ENCODE measurements at places on chromosomes 3 and 15.

DNA sequence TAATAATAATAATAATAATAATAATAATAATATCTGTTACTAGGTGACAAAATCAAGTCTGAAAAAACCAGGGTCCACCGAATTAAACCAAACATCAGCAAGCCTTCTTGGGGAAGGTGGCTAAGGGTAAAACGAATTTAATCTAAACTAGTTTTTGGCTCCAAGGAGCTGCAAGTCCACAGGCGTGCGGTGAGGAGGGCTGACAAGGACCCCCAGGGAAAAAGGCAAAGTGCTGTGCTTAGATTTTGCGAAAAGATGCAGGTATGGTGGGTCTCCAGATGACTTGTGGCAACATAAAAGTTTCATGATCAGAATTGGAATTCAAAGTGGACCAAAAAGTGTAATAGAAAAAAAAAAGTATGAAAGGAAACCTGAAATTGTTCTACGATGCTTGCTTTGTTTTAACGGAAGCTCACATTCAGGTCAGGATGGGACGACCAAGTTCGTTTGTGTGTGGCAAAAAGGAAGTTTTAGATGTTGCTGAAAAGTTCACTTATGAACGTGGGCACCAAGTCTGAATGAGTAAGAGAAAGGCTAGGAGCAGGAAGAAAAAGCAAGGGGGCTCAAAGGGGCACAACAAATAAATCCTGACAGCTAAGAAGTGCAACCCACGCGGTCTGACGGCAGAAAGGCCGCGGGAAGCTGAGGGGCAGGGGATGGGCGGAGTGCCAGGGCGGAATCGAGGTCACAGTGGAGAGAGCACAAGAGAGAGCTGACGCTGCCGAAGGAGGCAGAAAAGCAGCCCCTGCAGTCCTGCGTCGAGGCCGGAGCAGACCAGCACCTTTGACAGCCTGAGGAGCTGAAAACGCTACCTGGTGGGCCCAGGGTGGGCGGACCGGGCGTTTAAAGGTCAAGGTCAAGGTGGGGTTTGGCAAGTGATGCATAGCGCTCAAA, 1.1 kb downstream of the WDR82 start:
- DNase-seq, result peak; percentile 64

DNA sequence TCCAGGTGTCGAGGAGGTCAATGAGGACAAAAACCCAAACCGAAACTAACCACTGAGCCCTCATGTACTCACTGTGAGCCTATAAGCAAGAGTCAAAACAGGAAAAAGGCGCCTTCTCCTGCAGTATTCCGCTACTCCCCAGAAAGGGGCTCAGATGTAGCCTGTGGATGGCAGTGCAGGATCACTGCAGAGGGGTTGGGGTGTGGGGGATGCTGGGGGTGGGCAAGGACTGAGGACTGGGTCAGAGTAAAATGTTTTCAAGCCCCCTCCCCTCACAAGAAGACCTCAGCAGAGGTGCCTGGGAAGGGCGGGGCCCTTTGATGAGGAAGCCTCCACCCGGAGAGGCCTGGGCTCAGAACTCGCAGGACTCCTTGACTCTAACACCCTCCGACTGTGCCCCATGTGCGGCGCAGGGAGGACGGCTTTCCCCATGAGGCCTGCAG, 170.1 kb downstream of the OSBPL10 start:
- no peak for DNase-seq

- no peak for DNase-seq
Observed at GRCh38 chr3:138544546-138544945, 49.5 kb downstream of the CEP70 start.

DNA sequence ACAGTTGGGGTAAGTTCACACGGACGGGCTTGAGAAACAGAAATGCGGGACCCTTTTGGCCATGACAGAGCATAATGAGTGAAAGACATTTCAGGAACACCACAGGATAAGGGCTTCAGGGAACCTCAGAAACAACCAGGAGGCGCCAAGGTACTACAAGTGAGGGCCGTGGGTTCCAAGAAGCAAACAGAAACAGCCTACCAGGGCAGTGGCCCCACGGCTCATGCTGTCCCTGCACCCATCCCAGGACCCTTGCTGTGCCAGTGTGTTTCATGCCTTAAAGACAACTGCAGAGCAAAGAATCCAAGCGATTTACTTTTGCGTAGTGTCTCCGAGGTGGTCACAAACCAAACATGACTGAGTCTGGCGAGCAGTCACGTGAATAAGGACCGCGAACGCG, 54.0 kb downstream of the RUBCN start:
- DNase-seq, result no peak

DNA sequence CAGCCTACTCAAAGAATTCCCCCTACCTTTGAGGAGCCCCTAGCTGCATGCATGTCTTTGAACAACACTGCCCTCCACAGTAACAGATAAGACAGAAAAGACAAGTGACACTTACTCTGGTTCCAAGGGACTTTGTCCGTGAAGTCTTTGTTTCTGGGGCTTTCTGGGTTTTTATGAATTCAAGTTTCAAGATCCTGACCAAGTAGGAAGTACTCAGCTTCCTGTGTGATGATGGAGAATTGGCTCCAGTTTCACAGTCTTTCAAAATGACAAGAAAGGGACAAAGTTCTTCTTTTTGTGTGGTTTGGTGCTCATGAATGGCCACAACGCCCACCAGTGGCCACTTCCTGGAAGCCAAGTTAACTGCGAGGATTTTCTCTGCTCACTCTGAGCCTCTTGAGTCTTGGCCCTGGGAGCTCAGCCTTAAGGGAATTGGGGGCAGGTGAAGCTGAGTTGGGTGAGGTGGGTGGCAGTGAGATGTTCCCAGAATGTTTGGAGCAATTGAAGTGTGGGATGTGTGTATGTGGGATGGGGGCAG, at the start of gene CCR1:
Gene CCR1, minus strand, starts transcription at position 147 of the 538 bp plus-strand sequence. CDS start 4,000 bp downstream, outside the sequence.
- DNase-seq, result no peak

GRCh38 chr3:127723011-127723567, 50.3 kb downstream of the ABTB1 start:
- DNase-seq, result no peak

- DNase-seq, result peak; percentile 52
Observed at GRCh38 chr3:43296565-43296964, 10.2 kb downstream of the SNRK start.

DNA sequence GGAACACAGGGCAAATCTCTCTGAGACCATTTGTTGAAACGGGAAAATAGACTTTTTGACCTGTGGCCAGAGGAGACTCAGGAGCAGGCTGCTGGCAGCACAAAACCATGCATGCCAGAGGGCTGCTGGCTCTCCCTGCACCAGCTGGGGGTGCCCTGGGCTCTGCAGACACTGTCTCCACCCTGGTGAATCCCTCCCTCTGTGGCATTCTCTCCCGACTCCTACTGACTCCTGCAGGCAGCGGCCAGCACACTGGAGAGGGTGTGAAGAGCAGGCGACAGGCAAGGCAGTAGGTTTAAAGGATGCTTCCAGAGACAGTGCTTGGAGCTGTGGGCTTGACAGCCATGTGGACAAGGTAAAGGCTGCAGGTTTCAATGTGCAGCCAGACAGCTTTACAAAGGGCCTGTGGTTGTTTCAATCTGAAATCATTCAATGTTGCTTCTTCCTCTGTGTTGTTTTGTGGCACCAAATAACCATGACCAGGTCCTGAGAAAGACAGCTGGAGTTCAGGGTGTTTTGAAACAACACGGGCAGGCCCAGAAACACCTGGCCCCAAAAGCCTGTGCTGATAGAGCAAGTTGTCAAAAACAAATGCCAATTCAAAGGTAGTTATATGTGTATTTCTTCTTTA, 431.0 kb upstream of the ATP10A start:
- DNase-seq, result no peak

DNA sequence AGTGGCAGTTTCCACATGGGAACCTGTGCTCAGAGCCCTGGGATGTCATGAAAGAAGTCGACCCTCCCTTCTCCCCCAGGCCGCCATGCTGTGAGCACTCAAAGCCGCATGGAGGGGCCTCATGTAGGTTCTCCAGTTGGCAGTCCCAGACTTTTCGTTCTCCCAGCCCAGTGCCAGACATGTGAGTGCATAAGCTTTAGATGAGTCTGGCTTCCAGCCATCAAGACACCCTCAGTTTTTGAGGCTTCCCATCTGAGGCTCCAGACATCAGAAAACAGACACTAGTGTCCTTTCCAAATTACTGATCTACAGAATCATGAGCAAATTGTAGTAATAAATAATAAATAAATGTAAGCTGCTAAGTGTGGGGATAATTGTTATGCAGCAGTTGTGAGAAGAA, 136.5 kb upstream of the AGBL1 start:
- DNase-seq, result no peak

DNA sequence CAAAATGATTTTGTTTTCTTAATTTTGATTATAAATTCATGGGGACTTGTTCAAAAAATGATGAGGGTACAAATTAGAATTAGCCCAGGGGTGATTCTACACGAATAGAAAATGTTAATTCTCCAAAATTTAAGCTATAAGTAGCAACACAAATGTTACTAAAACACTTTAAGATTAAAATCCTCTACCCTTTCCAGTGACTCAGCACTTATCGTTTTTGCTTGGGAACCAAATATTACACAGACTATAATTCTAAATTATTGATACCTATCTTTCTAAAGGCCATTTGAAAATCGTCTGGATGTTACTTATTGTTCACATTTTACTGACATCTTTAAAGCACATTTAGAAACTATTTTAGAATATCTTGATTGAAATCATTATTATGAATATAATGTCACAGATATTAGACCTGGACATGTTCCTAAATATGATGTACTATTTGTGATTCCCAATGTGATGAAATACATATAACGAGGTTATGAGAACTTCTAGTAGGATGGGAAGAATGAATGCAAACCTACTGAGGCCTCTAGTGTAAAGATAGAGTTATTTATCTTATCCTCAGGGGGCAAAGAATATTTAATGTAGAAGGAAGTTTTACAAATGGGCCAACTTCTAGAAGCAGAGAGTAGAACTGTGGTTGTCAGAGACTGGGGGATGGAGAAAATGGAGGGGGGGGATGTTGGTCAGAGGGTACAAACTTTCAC, 132.0 kb upstream of the TP63 start:
- DNase-seq, result no peak

GRCh38 chr3:164186095-164186494, 892.2 kb downstream of the SI start:
- no peak for DNase-seq

GRCh38 chr15:32908872-32909271, 191.1 kb downstream of the GREM1 start:
- DNase-seq, result no peak

DNA sequence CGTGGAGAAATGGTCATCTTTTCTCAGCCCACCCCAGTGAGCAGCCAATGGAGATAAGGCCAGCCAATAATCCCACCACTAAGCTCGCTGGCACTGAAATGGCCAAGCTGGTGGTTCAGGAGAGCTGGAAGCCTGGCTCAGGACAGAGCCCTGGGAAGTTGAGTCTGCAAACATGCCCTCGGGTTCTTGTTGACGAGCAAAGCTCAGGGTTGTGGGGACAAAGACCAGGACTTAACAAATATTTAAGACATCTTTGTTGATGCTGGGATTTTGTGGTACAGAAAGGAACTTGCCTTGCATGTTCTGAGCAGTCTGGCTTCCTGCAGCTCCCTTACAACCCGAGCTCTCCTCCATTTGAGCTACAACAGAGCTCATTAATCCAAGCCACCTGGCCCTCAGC, 4.4 kb downstream of the FAH start:
- DNase-seq, result no peak

DNA sequence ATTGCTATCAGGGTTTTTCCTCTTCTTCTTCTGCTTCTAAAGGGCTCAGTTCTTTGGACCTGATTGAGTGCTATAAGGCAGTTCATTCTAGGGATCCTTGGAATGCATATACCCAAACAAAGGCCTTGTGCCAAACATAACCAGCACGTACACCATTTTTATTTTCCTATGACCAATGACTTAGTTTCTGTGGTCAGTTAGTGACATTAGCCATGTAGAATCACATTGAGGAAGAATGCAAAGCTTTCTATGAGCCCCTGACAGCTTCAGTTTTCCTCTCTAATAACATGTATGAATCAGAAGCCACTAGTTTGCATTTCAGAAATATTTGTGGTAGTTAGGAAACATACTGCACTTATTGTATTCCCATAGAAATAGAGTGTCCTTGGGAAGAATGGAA, 240.0 kb downstream of the THRB start:
- DNase-seq, result no peak

DNA sequence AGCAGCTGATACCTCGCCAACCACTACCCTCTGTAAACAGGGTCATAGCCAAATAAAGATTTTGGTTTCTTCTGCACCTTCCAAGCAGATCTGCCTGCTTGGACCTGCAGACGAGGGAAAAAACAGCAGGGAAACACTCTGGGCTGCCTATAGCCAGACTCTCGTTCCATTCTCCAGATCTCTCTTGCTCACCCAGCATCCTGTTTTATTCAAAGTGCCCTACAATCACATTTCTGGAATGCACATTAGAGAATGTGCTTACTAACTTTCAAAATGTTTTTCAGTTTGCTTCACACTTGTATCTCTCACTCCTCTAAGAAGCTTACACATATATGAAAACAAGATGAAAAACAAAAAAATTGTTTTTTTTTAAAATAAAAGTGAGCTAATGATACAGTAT, 71.4 kb downstream of the MLH1 start:
- no peak for DNase-seq

- DNase-seq, result no peak
Observed at GRCh38 chr15:62858343-62858742, 184.2 kb upstream of the TPM1 start.

GRCh38 chr3:190169877-190170276, 49.2 kb upstream of the P3H2 start:
- DNase-seq, result no peak

DNA sequence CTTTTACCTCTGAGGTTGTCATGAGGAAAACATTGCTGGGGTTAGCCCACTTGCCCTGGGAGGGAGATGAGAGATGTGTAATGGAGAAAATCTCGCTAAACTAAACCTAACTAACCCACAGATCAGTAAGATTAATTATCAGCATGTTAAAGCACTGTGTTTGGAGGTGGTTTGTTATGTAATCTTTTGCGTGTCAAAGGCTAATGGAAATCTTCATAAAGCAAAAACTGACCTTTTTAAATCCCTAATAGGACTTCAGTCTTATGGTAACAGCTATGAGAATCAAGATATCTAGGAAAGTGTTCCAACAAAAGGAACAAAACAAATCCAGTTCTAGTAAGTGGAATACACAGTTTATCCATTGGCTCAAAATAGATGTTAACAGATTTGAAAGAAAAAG, 102.7 kb downstream of the PLOD2 start:
- no peak for DNase-seq

GRCh38 chr15:67043939-67044771, 21.2 kb upstream of the SMAD3 start:
- DNase-seq, result no peak

Measured in activated T-cell treated with anti-CD3 and anti-CD28 coated beads for 4 hours (primary cell).